Thyroid gland (tissue), 4 donors: ENCODE measurements at places on chromosomes 5 and 9. TPM values are rescaled to one million over a fixed set of nuclear protein-coding genes. Genes with fewer than 3 reads are reported as not detected.

FGF10 gene
- total RNA-seq: 30.8 TPM

SCGB3A2 gene
- total RNA-seq: not detected

BAAT gene
- not detected for total RNA-seq

UBLCP1 gene
- total RNA-seq: 17.9 TPM

GRCh38 chr9:14270358-14271092 is 43.4 kb downstream of the NFIB start:
- H3K4me3 ChIP-seq: no peak overlapping the region
- no peak overlapping the region for H3K27ac ChIP-seq
- H3K36me3 ChIP-seq: no peaks in the 10 kb centered on the region

GRCh38 chr9:135521608-135522095 is 412 bp downstream of the LCN1 start:
- H3K27ac ChIP-seq: no peak overlapping the region
- no peaks in the 10 kb centered on the region for H3K4me1 ChIP-seq
- no peak overlapping the region for H3K4me3 ChIP-seq
- H3K36me3 ChIP-seq: no peaks in the 10 kb centered on the region
- DNase-seq: no peak
- H3K27me3 ChIP-seq: no peaks in the 10 kb centered on the region

DNA sequence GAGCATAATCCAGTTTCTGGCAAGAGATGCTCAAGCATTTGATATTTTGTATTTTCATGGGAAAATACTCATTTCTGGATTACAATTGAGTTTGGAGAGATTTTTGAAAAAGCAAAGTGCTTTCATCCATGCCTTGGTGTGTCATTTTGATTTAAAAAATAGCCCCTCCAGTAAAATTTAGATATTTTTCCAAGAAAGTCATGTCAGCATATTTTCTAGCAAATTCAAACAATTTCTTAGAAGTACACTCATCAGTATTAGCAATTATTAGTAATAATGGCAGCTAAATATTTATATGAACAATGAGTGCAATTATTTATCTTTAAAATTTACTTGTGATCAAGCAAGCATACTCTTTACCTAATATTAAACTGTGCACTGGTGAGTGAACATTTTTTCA is 102.2 kb upstream of the TMEM161B start:
- no peak overlapping the region for H3K4me3 ChIP-seq
- H3K27me3 ChIP-seq: no peaks in the 10 kb centered on the region
- H3K36me3 ChIP-seq: no peaks in the 10 kb centered on the region
- H3K27ac ChIP-seq: no peak overlapping the region
- no peak for DNase-seq
- no peaks in the 10 kb centered on the region for H3K4me1 ChIP-seq

DNA sequence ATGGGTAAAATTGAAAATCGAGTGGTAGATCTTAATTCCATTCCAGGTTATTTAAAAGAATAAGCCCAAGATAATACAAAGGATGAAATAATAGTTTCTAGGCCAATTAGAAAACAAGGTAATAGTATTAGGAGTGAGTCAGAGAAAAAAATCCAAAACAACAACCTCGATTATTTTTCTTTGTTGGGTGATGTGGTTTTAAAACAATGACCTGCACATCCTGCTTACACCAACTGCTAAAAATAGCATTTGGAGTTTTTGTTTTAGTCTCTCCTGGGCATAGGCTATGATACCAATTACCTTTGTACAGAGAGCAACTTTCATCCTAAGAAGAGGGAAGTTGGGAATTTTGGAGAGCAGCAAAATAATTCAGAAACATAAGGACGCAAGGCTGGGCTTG is 101.7 kb upstream of the MYO10 start:
- H3K4me3 ChIP-seq: no peak overlapping the region
- H3K36me3 ChIP-seq: no peaks in the 10 kb centered on the region

- H3K4me3 ChIP-seq: no peak overlapping the region
- H3K4me1 ChIP-seq: peaks cover 17% of the 10 kb centered on the region
- no peaks in the 10 kb centered on the region for H3K36me3 ChIP-seq
- no peaks in the 10 kb centered on the region for H3K27me3 ChIP-seq
Observed at GRCh38 chr9:136603901-136604814, 58.3 kb upstream of the NOTCH1 start.

DNA sequence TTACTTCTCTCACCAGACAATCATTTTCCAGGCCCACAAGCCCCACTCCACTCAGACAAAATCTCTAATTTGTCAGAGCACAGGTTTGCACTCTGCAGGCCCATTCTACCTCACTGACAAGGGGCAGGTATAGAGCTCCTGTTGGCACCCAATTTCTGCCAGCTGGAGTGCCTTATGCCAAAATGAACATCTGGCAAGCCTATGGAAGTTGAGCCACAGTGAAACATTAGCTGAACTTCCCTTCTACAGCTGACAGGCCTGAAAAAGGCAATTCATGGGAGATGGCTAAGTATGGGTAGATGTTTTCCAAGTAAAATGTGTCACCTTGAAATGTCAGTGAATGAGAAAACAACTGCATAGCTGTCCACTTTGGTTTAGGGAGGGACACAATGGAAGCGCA is 87.0 kb downstream of the SPOCK1 start:
- no peak overlapping the region for H3K4me3 ChIP-seq
- H3K4me1 ChIP-seq: no peaks in the 10 kb centered on the region
- no peak overlapping the region for H3K27ac ChIP-seq
- H3K27me3 ChIP-seq: no peaks in the 10 kb centered on the region

DNA sequence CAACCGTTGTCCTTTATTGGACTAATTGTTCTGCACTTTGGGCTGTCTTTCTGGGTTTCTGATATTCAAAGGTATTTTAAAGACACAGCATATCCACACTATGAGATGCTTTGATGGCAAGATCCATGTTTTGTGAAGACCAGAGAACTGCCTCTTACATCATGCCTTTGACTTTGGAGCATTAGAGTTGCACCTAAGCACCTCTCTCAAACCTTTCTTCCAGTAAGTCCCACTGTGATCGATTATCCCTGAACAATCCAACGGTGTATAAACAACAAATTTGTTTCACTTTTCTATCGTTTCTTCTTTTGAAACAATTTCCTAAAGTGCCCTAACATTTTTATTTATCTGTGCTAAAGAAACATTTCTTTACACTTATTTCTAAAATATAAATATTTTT is 144.4 kb downstream of the KCTD16 start:
- H3K4me3 ChIP-seq: no peak overlapping the region
- H3K27ac ChIP-seq: no peak overlapping the region
- H3K36me3 ChIP-seq: no peaks in the 10 kb centered on the region

GRCh38 chr5:137602721-137603273 is 103.7 kb upstream of the SPOCK1 start:
- H3K4me1 ChIP-seq: peaks cover 6% of the 10 kb centered on the region
- H3K36me3 ChIP-seq: no peaks in the 10 kb centered on the region
- no peak overlapping the region for H3K27ac ChIP-seq
- no peak for DNase-seq
- H3K27me3 ChIP-seq: no peaks in the 10 kb centered on the region
- H3K4me3 ChIP-seq: no peak overlapping the region

DNA sequence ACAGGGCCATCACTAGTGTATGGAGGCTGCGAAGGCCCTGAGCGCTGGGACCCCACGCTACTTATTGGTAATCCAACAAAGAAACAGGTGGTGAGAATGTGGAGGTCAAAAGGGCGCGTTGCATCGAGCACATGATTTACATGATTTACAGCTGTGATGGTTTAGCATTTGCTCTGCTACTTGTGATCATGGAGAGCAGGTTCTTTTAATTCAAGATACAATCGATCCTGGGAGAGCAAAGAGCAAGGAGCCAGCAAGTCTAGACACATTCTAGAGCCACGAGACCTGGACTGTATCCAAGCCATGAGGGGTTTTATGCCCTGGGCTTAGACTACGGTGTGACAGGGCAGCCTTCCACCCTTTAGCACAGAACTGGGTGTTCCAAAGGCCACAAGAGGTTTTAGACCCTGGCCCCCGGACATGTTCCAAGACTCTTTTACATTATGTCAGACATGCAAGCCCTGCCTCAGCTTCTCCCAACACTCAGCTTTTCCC is 47.0 kb upstream of the CLK4 start:
- H3K4me3 ChIP-seq: no peak overlapping the region
- H3K4me1 ChIP-seq: no peaks in the 10 kb centered on the region
- no peaks in the 10 kb centered on the region for H3K36me3 ChIP-seq
- no peaks in the 10 kb centered on the region for H3K27me3 ChIP-seq

DNA sequence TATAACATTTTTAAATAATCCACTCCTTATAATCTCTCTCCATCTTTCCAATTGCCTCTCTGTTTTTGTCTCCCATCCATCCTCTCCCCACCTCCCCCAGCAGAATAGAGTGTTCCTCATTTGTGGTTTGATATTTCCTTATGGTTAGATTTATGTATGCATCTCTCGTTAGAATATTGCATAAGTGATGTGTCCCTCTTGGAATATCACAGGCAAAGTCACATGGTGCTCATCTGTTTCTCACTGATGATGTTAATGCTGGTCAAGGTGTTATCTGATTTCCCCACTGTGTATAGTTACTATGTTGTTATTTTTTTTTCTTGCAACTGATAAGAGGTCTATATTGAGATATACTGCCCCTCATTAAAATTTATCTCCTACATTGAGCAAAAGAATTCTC is 3.1 kb upstream of the LRRC70 start:
- DNase-seq: no peak
- no peaks in the 10 kb centered on the region for H3K36me3 ChIP-seq
- H3K4me3 ChIP-seq: no peak overlapping the region
- H3K27me3 ChIP-seq: no peaks in the 10 kb centered on the region

- no peak overlapping the region for H3K27ac ChIP-seq
- no peaks in the 10 kb centered on the region for H3K27me3 ChIP-seq
- no peak overlapping the region for H3K4me3 ChIP-seq
Observed at GRCh38 chr9:1303932-1304331, 253.8 kb downstream of the DMRT2 start.

DNA sequence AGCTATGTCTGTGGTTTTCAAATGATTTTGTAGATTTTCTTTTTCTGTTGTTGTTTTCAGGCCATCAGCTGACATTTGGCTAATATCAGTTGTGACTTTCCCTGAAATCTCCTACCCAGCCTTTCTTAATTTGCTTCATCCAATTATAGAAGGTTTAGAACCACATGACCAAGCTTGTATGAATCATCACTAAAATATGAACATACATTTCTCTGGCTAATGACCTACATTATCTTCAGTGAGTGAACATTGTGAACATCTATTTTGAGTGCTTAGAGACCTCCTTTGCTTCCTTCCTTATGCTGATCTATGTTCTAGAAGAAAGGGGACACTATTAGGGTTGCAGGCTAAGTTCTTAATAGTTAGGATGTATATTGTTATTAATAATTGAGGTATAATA is 532.5 kb downstream of the RAB3C start:
- no peaks in the 10 kb centered on the region for H3K4me1 ChIP-seq
- no peaks in the 10 kb centered on the region for H3K27me3 ChIP-seq
- no peak for DNase-seq
- H3K36me3 ChIP-seq: no peaks in the 10 kb centered on the region
- no peak overlapping the region for H3K4me3 ChIP-seq

DNA sequence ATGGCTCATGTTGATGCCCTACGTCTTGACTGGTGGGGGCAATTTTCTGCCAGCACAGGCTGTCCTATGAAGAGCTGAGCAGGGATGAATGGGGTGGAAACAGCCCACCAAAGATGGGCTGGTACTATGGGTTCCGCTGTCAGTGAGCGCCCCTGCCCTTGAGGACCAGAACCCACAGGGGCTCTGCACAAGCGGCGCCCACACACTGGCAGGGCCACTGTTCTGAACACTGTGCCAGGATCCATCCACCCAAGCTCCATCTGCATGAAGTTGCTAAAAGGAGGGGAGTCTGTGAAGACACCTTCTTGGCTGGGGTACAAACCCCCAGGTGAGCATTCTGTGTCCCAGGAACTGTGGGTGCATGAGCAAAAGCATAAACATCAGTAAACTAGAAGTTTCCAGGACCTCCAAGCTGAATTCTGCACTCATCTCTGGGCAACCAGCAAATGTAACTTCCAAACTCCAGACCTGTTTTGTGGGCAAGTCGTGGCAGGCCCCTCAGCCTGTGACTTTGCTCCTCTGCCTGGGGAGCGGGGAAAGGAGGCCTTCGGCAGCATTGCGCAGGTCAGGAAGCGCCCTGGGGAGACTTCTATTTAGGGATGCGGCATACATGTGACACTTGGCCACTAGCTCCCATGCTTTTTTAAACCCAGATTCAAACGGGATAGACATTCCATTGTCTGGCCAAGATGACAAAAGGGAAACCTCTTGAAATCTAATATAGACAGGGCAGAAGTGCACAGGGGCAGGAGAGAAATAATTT is 48.9 kb downstream of the PTPN3 start:
- H3K36me3 ChIP-seq: no peaks in the 10 kb centered on the region
- H3K27me3 ChIP-seq: no peaks in the 10 kb centered on the region
- no peak for DNase-seq
- no peak overlapping the region for H3K27ac ChIP-seq
- peaks cover 14% of the 10 kb centered on the region for H3K4me1 ChIP-seq
- H3K4me3 ChIP-seq: no peak overlapping the region

- no peak for DNase-seq
- no peak overlapping the region for H3K4me3 ChIP-seq
- no peaks in the 10 kb centered on the region for H3K36me3 ChIP-seq
- H3K27me3 ChIP-seq: no peaks in the 10 kb centered on the region
Observed at GRCh38 chr5:164204338-164204946, 699.0 kb downstream of the MAT2B start.
